Activated CD4-positive, alpha-beta T cell treated with anti-CD3 and anti-CD28 coated beads, Interleukin-2, amount 50 U/mL, for 48 hours (primary cell): ENCODE measurements at places on chromosomes 12 and 14.

DNA sequence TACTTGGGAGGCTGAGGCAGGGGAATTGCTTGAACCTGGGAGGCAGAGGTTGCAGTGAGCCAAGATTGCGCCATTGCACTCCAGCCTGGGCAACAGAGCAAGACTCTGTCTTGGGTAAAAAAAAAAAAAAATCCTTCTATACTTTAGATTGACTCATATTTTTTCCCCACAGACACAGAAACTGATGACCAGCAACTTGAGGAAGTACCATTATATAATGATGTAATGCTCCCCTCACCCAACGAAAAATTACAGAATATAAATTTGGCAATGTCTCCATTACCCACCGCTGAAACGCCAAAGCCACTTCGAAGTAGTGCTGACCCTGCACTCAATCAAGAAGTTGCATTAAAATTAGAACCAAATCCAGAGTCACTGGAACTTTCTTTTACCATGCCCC is 24.3 kb upstream of the SNAPC1 start:
- no peak for DNase-seq

DNA sequence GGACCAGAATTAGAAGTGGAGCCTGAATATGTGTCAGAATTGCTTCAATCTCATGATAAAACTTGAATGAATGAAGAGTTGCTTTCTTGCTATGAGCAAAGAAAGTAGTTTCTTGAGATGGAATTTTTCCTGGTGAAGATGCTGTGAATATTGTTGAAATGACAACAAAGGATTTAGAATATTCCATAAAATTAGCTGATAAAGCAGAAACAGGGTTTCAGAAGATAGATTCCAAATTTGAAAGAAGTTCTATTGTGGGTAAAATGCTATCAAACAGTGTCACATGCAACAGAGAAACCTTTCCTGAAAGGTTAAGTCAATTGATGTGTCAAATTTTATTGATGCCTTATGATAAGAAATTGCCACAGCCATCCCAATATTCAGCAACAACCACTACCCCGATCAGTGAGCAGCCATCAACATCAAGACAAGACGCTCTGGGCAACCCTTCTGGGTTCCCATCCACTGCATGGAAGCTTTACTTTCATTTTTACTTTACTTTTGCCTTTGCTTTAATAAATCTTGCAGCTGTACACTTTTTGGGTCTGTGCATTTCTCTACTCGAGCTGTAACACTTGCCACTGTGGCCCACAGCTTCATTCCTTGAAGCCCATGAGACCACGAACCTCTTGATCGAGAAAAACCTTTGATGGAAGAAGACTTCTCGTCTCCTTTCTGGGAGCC is 104.0 kb upstream of the SSTR1 start:
- DNase-seq, result no peak

DNA sequence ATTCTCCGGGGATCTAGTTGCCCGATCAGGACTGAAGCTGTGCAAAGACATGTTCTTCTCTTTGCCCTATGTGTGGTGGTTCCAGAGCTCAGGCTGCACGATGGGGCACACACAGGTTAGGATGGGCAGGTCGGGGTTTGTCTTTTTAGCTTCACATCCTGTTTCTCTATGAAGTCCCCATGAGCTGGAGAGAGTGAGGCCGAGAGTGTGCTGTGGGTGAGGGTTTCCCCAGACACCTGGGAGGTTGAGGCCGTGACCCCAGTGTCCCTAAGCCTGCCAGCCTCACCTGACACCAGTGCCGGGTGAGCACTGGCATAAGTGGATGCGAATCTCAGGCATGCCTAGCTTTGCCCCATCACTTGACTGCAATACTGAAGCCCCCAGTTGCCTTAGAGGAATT is 32.9 kb upstream of the IGF1 start:
- no peak for DNase-seq

DNA sequence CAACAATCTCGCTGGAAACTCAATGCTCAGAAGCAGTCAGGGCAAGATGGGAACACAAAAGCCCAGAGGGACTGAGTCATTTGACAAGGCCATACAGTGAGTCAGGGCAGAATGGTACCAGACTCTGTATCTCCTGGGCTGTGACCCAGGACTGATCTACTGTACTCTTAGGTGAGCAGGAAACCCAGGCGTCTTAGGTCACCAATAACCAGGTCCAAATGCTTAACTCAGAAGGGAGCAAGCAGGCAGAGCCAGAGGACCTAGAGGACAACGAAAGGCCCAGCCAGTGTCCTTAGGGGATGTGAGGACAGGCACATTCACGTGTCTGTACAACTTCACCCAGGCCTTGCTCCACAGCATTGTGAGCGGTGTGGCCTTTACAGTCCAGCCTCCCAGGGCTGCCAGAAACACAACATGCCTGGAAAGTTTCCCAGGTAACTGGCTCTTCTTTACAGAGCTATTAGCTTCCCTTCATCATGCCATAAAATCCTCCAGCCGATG is 69.9 kb downstream of the ARL6IP4 start:
- DNase-seq, result no peak

- DNase-seq, result no peak
These were observed 17.9 kb upstream of the RCOR1 start for GRCh38 chr14:102574281-102575159.

DNA sequence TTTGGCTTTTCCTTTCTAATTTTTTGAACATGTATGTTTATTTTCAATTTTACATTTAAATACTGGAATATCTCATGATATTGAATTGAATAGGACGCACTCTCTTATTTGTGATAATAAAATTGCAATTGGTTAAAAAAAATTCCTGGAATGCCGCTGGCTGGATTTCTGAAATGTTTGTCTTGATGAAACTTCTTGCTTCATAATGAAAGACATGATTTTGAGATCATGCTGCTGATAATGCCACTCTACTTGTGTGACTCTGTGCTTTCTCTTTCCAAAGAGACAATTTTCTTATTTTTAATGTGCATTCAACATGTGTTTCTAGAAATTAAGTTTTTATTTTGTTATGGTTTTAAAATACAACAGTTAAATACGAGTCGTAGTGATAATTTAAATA is 465.7 kb upstream of the FAR2 start:
- no peak for DNase-seq
